ENCODE measurements at places on chromosomes 6 and 20.

- DNase-seq: no peak
Measured at GRCh38 chr20:47888351-47888750, 103.1 kb upstream of the SULF2 start.

DNA sequence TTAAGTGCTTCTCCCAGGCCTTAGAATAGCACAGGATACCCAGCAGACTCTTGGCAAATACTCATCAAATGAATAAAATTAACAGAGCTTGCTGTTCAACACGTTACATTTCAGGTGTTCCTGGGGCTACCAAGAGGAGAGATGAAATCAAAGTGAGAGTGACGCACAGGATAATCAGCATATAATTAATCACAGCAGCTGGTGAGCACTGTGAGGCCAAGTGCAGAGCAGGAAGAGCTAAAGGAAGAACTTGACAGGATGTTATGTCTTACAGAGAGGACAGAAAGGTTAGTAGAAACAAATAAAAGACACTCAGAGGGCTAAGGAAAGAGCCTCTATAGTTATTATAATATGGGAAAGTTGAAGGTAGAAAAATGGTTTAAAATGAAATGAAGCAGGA is 8.8 kb downstream of the PPIL1 start:
- DNase-seq: no peak

DNA sequence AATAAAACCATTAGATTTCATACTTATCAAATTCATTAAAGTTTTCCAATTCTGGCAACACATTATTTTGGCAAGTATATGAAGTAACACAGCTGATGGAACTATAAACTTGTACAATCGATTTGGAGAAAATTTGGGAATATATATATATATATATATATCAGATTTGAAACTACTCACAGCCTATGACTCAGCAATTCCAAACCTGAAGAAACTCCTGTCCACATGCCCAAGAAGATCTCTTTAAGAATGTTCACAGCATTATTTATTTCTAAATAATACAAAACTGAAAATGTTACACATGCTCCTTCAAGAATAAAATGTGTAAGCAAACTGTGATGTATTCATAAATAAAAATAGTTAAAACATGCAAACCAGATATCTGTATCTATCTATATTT is 270.1 kb downstream of the TFAP2A start:
- no peak for DNase-seq

DNA sequence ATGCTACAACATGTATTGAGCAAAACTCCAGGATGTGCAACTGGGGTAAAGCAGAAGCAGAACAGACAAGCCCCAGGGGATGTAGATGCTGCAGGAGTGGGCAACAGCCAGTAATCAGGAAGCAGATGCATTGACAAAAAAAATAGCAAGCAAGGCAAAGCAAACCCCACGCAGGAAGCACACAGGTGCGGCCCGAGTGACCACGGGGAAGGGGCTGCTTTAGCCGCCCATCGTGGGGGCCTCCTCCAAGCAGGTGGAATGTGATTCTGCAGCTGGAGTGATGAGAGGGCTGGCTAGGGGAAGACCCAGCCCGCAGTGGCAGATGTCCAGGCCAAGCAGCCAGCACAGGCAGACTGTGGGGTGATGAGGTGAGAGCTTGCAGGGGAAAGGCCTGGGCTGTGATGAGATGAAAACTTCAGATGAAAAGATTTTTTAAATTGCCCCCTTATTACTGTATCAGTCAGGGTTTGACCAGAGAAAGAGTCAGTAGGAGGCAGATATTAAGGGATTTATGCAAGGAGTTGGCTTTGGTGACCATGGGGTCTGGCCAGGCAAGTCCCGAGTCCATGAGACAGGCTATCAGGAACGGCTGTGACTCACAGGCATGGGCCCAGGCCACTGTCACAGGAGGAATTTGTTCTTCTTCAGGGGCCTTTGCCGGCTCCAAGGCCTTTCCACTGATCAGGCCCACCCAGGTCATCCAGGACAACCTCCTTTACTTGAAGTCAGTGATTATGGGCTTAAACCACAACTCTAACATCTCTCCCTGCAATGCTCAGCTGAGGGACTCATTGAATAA is 207.6 kb downstream of the ANKRD60 start:
- no peak for DNase-seq

GRCh38 chr6:37078814-37079213 is 73.4 kb downstream of the FGD2 start:
- no peak for DNase-seq

Measured in heart left ventricle (tissue), 16 donors.